HS-5 (cell line): ENCODE measurements at places on chromosomes 3 and 15.

DNA sequence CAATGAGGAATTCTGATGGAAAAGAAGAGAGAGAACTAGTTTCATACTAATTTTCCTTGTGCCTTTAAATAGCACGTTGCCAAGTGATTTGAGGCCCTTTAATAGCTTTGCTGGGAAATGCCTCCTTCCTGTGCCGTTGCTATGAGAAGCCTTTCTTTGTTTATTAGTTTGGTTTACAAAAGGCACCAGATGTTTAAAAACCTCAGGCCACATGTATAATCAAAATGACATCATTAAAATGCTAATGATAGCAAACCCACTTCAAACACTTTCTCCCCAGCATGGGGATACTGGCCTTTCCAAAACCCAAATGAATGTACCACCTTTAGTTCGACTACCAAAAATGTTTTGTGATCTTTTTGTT lies 50.0 kb upstream of the TBC1D23 start:
- no peak for DNase-seq

- DNase-seq = no peak
Measured at GRCh38 chr3:31959951-31960792, 20.9 kb downstream of the OSBPL10 start.

- DNase-seq = no peak
Measured at GRCh38 chr3:48561045-48561736, 2.4 kb downstream of the UCN2 start.

DNA sequence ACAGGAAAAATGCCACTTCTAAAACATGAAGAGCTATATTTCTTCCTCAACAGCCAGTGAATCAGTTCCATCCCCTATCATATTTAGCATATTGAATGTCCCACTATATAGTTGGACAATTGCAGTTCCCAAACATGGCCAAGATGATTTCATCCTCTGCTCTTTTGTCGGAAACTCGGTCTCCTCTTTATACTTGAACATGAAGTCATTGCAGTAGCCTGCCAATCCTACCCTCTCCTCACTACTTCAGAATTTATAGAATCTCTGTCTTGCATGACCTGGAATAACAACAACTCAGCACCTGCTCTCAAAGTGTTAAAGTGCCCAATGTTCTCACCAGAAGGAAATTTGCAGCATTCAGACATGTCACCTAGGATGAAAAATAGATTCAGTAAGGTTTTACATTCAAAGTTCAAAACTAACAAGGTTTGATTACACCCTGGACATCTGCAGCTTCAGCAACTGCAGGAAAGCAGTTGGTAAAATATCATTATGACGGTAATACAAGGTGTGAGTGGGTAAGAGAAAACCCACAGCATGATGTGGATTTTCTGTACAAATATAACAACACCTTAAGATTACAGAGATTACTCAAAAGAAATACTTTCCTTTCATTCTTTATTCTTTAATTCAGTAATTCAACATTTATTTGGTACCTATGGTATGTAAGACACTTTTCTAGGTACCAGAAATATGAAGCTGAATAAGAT lies 52.5 kb downstream of the TP63 start:
- DNase-seq = no peak

DNA sequence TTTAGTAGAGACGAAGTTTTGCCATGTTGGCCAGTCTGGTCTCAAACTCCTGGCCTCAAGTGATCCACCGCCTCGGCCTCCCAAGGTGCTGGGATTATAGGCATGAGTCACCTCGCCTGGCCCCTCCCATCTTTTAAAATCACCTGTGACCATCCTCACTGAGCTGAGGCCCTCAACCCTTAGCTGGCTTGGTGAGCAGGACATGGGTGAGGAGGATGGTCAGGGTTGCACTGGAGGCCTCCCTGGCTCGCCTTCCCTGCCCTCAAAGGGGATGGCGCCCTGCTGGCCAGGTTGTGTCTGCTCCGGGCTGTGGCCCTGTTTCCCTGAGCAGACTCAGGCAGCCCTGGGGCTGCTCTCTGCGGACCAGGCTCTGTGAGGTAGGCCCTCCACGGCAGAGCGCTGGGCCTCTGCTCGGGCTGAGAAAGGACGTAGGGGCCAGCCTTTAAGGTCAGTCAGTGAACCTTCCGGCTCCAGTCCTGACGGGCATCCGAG lies 33.7 kb downstream of the SYNM start:
- DNase-seq = no peak

GRCh38 chr3:195522254-195523023 lies 20.7 kb downstream of the PPP1R2 start:
- DNase-seq = no peak

DNA sequence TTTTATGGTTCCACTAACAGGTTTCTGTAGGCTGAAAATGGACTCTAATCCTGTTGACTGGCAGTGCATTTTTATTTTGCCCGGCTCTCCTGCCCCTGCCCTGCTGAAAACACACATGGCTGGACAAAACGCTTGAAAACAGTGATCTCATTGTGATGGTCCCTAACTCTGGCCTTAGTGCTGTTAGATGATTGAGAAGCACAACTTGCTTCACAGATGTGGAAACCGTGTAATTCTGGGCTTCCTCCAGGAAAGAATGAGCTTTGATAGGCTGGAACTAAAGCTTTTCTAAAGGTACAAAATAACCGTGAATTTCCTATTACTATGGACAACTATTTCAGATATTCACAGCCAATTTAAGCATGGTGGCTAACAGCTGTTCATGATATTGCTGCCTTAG lies 121.4 kb downstream of the VGLL3 start:
- no peak for DNase-seq

GRCh38 chr15:73287019-73287418 lies 81.7 kb downstream of the HCN4 start:
- no peak for DNase-seq

DNA sequence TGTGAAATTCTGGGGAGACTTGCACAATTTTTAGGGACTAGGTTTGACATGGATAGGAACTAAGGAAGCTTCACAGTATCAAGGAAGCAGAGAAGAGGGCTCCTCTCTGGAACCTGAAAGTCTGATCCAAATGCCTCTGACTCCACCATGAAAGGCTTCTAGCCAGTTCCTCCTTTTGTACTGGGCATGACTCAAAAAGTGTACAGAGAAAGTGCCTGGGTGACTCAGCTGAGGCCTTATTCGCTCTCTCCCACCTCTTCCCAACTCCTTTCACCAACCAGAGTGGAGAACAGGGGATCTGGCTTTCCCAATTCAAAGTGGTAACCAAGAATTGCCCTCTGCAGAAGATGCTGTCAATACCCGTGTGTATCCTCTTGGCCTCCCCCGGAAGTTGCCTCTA lies 342.9 kb upstream of the PROK2 start:
- no peak for DNase-seq

- no peak for DNase-seq
Measured at GRCh38 chr3:25542492-25543039, 114.5 kb downstream of the RARB start.

DNA sequence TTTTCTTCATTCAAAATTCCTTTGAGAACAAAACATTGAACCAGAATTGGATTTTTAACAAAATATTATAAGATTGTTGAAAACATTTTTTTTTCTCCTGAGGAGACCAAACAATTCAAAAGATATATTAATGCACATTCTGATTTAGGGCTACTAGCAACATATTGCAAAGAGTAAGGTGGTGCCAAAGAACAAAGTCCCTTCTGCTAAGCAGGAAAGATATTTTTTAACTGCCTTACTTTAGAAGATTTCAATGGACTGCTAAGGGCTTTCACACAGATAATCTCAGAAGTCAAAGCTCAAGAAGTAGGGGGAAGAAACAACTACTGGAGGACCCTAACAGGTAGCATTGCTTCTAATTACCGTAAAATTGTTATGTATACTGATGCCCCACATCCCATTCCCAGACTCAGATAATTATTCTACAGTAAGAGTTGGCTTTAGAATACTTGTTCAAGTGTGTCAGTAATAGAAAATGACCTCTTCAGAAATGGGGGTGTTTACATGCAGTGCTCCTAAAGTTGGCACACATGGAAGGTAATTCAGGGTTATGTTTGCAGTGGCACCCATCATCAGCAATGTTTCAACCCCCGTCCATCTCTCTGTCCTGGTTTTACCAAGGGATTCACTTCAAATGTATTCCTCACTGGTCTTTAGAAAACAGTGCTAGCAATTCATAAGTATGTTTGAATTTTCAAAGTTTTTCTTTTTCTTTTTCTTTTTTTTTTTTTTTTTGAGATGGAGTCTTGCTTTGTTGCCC lies 354.7 kb downstream of the ZBTB20 start:
- DNase-seq = no peak

DNA sequence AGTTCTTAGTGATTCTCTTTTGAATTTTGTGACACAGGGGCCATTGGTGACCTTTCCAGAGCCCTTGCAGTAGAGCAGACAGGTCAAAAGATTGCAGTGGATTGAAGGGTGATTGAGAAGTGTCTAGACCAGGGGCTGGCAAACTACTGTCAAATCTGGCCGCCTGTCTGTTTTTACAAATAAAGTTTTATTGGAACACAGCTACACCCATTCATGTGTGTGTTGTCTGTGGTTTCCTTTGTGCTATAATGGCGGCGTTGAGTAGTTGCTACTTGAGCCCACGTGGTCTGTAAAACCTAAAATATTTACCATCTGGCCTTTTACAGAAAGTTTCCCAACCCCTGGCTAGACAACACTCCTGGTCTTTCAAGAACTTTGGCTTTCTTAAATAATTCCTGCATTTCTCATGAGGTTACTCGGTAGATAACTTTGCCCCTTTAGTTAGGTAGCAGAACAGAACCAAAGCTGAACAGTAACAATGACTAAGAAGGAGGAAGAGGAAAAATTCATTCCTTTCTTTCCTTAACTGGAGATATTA lies 265.1 kb upstream of the NR2E3 start:
- DNase-seq = no peak

- DNase-seq = no peak
Measured at GRCh38 chr3:99674086-99674789, 35.8 kb downstream of the COL8A1 start.

DNA sequence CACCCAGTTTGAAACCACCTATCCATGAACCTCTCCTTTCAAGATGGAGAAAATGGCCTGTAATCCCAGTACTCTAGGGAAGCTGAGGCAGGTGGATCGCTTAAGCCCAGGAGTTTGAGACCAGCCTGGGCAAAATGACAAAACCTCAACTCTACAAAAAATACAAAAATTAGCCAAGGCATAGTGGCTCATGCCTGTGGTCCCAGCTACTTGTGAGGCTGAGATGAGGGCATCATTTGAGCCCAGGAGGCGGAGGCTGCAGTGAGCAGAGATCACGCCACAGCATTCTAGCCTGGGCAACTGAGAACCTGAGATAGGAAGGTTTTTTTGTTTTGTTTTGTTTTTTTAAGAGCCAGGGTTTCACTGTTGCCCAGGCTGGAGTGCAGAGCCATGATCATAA lies 5.4 kb downstream of the TKT start:
- no peak for DNase-seq

DNA sequence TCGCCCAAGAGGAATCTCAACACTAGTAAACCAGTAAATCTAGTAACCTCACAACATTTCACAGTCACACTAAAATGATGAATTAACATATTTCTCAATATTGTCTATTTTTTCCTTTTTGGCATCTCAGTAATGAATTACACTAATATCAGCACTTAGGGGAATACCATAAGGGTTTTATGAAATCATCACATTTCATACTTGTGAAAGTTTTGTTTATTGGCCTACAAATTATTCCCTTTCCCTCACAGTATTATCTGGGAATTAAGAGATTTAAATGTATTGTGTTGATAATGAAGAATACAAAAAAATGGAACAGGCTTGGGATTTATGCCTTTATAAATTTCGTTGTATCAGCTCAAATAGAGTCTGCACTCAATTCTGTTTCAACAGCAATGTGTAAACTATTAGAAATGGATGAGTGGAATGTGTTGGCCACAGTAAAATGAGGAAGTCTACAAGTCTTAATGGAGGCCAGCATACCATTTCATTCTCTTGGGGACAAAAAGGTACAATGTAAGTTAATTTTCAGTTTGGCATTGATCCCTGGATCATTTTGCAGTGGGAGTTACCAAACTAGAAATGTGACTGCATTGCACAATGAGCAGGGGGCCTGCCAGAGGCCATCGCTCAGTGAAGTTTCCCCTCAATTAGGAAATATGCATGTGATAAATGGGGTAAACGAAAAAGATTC lies 195.4 kb downstream of the FMN1 start:
- no peak for DNase-seq

GRCh38 chr3:159824333-159824732 lies 164.3 kb upstream of the IL12A start:
- peak; percentile 91 for DNase-seq

DNA sequence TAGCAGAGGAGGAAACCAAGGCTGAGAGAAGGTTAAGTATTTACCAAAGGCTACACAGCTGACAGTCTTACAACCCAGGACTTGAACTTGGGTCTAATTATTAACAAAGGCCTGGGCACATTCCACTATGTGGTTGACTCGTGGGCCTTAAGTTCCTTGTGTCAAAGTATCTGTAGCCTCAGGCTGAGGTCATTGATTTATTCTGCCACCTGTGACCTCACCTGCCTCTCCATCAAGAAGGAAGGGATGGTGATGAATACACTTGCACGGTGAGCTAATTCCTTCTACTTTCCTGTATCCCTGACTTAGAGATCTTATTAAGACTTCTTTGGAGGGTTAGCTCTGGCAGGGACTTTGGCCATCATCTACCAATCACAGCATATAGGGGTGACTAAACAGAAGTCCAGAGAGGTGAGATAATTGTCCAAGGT lies 19.9 kb upstream of the LRRC58 start:
- DNase-seq = no peak

DNA sequence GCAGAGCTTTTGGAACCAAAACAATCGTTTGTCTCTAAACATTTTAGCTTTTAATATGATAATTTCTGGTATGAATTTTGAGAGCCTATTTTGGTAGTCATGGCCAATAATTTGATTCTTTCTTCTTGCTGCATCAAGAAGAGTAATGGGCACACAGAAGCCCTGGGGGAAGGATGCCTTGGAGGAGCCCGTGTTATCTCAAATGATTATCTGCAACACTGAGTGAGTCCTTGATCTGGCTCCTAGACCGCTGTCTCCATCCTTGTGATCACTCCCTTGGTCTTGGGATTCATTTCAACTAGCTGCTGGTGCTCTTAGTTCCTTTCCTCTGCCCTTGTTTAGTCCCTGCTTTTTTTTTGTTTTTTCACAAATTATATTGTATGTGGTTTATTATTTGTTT lies 77.9 kb upstream of the CCNL1 start:
- no peak for DNase-seq

GRCh38 chr3:140242818-140243276 lies 307.9 kb downstream of the CLSTN2 start:
- DNase-seq = no peak

- DNase-seq = no peak
Measured at GRCh38 chr15:78343276-78344060, 3.3 kb downstream of the CRABP1 start.

GRCh38 chr15:101482526-101483371 lies 6.8 kb downstream of the PCSK6 start:
- no peak for DNase-seq

DNA sequence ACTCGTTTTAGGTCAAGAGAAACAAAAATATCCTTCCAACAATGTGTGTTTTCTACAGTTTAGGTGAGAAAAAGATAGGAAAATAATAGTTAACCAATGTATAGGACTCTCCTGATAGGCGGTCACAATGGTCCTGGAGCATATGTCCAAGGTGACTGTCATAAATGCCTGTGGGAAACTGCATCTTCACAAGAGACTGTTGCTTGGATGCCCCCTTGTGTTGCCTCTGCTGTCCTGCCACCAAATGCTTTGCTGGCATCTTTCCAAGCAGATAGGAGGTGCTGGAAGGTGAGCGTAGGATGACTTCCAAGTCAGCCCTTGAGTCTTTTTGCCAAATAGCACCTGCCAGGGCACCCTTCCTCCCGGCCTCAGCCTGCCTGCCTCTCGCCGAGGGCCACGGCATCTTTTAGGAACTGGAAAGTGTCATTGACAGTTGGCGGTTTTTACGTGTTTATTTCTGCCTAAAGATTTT lies 24.1 kb upstream of the SACM1L start:
- DNase-seq = no peak

- no peak for DNase-seq
Measured at GRCh38 chr15:62896380-62896866, 146.1 kb upstream of the TPM1 start.
